Prostate gland (tissue), 2 donors: ENCODE measurements at places on chromosomes 5 and 9. TPM values are rescaled to one million over a fixed set of nuclear protein-coding genes. Genes with fewer than 3 reads are reported as not detected.

DNA sequence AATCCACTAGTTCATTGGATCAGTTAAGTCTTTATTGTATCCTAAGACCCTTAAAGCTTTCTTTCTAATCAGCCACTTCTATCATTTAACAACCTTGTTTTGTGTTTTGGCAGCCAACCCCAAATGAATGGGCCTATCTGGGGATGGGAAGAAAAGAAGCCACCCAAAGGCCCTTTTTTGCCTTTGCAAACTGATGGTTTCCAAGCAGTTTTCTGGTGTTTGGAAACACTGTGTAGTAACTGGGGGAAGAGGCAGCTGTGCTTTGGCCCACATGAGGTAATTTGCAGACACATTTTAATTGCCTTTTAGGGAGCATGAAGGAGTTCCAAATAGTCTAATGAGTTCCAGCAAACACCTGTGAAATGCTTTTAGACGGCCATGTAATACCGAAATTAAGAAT is 1751.3 kb upstream of the WWC1 start:
- H3K36me3 ChIP-seq: no peaks in the 10 kb centered on the region
- H3K27me3 ChIP-seq: no peaks in the 10 kb centered on the region
- no peak overlapping the region for H3K4me3 ChIP-seq
- no peak for DNase-seq

GRCh38 chr5:114305402-114306207 is 56.3 kb upstream of the KCNN2 start:
- no peak overlapping the region for H3K27ac ChIP-seq
- H3K27me3 ChIP-seq: no peaks in the 10 kb centered on the region
- no peaks in the 10 kb centered on the region for H3K4me1 ChIP-seq
- H3K4me3 ChIP-seq: no peak overlapping the region

LCN12 gene
- total RNA-seq: 13.7 TPM

DNA sequence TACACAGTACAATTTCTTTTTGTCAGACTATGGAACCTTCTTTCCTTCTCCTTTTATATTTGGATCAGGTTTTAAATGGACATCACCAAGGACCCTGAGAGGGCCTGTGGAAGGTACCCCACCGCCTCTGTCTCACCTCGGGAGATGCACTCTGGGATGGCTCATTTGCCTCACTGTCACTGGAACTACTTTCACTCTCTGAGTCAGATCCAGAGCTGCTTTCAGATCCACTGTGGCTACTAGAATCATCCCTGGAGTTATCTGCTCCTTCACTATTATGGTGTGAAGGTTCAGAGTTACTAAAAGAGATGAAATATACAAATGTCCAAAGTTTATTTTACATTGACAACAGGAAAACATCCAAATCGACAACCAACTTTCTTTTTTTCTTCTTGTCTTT is 24.6 kb downstream of the LEAP2 start:
- DNase-seq: no peak
- no peaks in the 10 kb centered on the region for H3K4me1 ChIP-seq
- no peak overlapping the region for H3K4me3 ChIP-seq
- H3K36me3 ChIP-seq: peaks cover 2% of the 10 kb centered on the region
- H3K27me3 ChIP-seq: no peaks in the 10 kb centered on the region

UNC13B gene
- total RNA-seq: 140 TPM

TMEM252 gene
- not detected for total RNA-seq

- no peak overlapping the region for H3K4me3 ChIP-seq
- H3K27ac ChIP-seq: no peak overlapping the region
- no peaks in the 10 kb centered on the region for H3K27me3 ChIP-seq
Observed at GRCh38 chr9:89026876-89027275, 35.6 kb downstream of the S1PR3 start.

NUTM2F gene
- not detected for total RNA-seq

- no peak overlapping the region for H3K27ac ChIP-seq
- DNase-seq: no peak
- no peak overlapping the region for H3K4me3 ChIP-seq
- H3K36me3 ChIP-seq: no peaks in the 10 kb centered on the region
- H3K4me1 ChIP-seq: no peaks in the 10 kb centered on the region
Observed at GRCh38 chr5:8727396-8727795, 818.5 kb downstream of the SEMA5A start.

CTXN3 gene
- total RNA-seq: not detected

PPP2R2B gene
- total RNA-seq: 0.68 TPM

DNA sequence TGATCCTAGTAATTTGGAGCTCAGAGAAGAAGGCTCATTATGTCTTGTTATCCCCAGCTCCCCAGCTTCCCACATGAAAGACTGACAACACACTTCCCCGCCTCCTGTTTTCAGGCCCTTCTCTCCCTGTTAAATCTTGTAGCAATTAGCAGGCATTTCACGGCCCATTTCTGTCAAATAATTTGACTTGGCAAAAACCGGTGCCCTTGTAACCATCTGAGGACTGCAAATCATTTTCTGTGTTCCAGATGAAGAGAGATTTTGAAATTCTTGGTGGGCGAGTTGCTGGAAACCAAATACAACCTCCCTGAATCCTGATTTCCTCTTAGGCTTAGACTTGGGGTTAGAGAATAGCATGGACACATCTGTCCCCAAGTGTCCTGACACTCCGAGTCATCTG is 109.7 kb downstream of the MSX2 start:
- no peaks in the 10 kb centered on the region for H3K27me3 ChIP-seq
- no peaks in the 10 kb centered on the region for H3K36me3 ChIP-seq
- DNase-seq: no peak
- H3K27ac ChIP-seq: no peak overlapping the region
- no peaks in the 10 kb centered on the region for H3K4me1 ChIP-seq

DNA sequence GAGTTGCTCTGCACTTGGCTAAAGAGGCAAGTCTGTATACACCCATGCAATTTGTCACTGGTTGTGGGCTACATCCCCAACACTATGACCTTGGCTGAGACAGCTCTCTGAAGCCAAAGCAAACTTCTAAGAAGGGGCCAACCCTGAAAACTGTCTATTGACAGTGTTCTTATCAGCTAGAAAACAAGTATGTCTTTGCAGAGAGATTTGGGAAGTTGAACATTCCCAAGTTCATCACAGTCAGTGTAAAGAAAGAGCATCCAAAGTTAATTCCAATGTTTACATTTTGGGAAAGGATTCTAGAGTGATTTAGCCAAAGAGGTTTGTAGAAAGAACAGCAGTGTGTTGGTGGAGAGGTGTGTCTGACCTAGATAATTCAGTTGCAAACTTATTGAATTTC is 711.1 kb upstream of the CHD1 start:
- no peaks in the 10 kb centered on the region for H3K36me3 ChIP-seq
- H3K27me3 ChIP-seq: no peaks in the 10 kb centered on the region
- DNase-seq: no peak
- H3K27ac ChIP-seq: no peak overlapping the region
- H3K4me1 ChIP-seq: no peaks in the 10 kb centered on the region
- H3K4me3 ChIP-seq: no peak overlapping the region

GABRA6 gene
- total RNA-seq: 6.1 TPM

DNA sequence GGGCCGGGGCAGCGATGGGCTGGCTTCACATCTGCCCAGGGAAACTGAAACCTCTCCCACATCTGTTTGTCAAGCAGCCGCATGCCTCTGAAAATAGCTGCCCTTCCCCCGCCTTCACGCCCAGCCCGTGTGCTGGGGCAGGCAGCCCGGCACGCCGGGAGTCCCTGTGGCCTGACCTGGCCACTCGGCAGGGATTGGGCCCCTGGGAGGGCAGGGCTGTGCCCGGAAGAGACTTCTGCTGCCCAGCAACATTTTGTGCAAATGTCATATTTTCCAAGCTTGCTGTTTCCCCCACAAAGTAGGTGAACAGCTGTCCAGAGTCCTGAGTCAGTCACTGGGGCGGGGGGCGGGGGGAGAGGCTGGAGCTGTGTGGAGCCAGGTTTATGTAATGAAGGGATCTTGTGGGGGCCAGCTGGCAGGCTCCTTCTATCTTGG is 8.2 kb downstream of the COL27A1 start:
- no peak overlapping the region for H3K4me3 ChIP-seq
- H3K4me1 ChIP-seq: no peaks in the 10 kb centered on the region
- no peak overlapping the region for H3K27ac ChIP-seq
- no peaks in the 10 kb centered on the region for H3K36me3 ChIP-seq

P4HA2 gene
- 18.0 TPM for total RNA-seq

CDH9 gene
- not detected for total RNA-seq

NEUROG1 gene
- not detected for total RNA-seq

PCDHA11 gene
- total RNA-seq: 1.5 TPM

- no peak for DNase-seq
- no peaks in the 10 kb centered on the region for H3K27me3 ChIP-seq
- H3K36me3 ChIP-seq: no peaks in the 10 kb centered on the region
- H3K4me1 ChIP-seq: peaks cover 9% of the 10 kb centered on the region
- H3K27ac ChIP-seq: no peak overlapping the region
- H3K4me3 ChIP-seq: no peak overlapping the region
Observed at GRCh38 chr5:14156290-14156649, 13.1 kb downstream of the TRIO start.

DNA sequence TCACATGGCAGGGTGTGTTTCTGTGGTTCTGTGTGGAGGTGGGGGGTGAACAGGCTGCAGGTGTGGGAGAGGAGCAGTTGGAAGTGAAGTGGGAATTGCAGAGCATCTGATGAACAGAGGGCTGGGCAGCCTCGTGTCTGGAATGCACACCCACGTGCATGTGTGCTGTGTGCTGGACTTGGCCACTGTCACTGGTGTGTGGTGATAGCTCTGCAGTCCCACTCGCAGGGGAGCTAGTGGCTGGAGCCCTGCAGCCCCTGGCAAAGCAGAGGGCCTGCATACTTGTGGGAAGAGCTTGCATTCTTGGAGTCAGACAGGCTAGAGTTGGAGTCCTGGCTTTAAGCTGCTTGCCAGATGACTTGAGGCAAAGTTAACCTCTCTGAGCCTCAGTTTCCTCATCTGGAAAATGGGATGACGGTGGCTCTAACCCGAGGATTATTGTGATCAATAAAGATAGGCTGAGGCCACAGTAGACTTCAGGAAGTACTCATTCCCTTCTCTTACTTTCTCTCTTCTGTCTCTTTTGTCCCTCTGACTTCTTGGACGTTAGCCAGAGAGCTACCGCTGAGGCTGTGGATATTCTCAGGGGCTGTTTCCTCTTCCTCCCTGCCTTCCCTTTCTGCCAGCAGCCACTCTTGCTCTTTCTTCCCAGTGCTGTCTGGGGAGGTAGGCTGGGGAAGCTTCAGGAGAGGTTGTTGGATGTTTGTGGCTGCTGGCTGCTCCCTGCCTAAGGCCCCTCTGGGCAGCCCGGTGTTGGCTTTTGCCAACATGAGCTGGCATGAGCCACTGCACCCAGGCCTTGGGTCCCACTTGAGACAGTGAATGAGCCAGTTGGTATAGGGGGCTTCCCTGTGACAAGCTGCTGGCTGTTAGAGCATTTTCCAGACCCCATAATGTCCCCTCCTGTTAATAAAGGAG is 18.3 kb downstream of the PSAT1 start:
- no peak overlapping the region for H3K4me3 ChIP-seq
- no peak for DNase-seq
- no peaks in the 10 kb centered on the region for H3K36me3 ChIP-seq
- no peaks in the 10 kb centered on the region for H3K4me1 ChIP-seq
- no peak overlapping the region for H3K27ac ChIP-seq

DNA sequence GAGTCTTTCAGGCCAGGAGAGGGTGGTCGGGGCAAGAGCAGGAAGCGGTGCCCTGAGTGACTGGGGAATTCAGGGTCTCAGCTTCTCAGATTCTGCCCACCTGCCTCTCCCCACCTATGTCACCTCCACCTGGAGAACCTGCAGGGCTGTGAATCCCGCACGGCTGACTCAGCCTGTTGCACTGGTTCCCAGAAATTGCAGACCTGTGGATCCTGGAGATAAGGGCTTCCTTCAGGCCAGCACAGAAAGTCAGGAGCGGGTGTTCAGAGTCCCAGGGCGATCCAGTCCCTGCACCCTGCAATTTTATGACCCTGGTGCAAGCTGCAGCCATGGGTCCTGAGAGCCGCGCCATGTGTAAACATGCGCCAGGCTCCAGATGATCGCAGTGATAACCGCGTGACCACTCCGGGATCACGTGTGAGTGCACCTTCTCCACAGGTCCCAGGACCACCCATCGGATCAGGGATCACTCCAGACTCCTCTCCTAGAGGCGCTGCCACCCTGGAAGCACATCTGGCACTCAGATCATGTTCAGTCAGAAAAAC is 17.8 kb downstream of the IRX4 start:
- H3K4me1 ChIP-seq: no peaks in the 10 kb centered on the region
- no peak overlapping the region for H3K4me3 ChIP-seq
- no peaks in the 10 kb centered on the region for H3K36me3 ChIP-seq
- no peaks in the 10 kb centered on the region for H3K27me3 ChIP-seq

EFNA5 gene
- total RNA-seq: 5.6 TPM

TSLP gene
- 0.97 TPM for total RNA-seq

DNA sequence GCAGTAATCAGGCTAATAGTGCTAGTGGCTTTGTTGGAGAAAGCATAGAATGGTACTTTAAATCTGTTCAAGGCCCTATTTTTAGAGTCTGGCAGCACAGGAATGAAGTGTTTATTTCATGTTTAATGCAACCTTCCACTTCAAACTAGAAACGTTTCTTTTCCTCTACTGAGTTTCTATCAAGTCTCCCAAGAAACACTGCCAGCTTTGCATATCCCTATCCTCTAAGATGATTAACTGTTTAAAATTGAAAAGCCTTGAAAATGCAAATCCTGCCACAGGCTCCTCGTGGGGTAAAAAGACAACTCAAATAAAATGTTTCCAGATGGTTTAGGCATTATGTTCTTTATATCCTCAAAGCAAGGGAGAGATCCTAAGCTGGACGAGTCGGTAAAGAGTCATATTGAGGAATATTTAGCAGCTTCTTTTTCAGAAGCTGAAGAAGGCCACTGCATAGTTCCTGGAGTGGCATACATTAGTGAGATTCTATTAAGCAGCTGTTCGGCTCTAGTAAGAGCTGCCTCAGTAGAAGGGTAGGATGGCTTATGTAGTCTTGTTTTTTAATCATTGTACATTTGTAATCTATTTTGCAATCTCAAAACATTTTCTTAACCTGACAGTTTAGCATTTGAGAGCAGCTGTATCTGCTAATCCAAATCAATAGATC is 251.2 kb downstream of the CHSY3 start:
- DNase-seq: no peak
- no peak overlapping the region for H3K27ac ChIP-seq
- H3K4me3 ChIP-seq: no peak overlapping the region

- no peak overlapping the region for H3K4me3 ChIP-seq
- no peak overlapping the region for H3K27ac ChIP-seq
- DNase-seq: no peak
- no peaks in the 10 kb centered on the region for H3K4me1 ChIP-seq
- no peaks in the 10 kb centered on the region for H3K27me3 ChIP-seq
Observed at GRCh38 chr5:169647566-169647965, 10.5 kb downstream of the DOCK2 start.

GRCh38 chr5:135122797-135123196 is 88.8 kb upstream of the PITX1 start:
- H3K27me3 ChIP-seq: no peaks in the 10 kb centered on the region
- H3K4me3 ChIP-seq: no peak overlapping the region
- DNase-seq: no peak
- no peaks in the 10 kb centered on the region for H3K36me3 ChIP-seq
- H3K27ac ChIP-seq: no peak overlapping the region

MYOZ3 gene
- total RNA-seq: 14.1 TPM

DNA sequence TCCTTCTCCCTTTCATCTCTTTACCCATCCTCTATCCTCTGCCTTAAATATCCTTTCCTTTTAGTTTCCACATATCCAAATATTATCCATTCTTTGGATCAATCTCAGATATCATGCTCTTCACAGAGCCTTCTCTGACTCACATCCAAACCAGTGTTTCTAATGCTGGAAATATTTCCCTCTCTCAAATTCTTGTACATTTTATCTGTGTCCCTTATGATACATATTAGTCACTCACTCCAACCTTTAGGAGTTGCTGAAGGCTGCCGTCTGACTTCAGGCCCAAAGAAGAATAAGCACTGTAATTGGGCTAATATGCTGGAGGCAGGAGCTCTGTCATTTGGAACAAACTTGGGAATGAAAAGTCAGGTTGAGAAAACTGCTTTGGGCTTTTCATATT is 156.4 kb upstream of the RUSC2 start:
- no peaks in the 10 kb centered on the region for H3K36me3 ChIP-seq
- H3K4me1 ChIP-seq: no peaks in the 10 kb centered on the region
- no peak overlapping the region for H3K27ac ChIP-seq
- H3K4me3 ChIP-seq: no peak overlapping the region
